Activated CD4-positive, alpha-beta T cell treated with anti-CD3 and anti-CD28 coated beads for 4 hours (primary cell): ENCODE measurements at places on chromosomes 5 and 9.

DNA sequence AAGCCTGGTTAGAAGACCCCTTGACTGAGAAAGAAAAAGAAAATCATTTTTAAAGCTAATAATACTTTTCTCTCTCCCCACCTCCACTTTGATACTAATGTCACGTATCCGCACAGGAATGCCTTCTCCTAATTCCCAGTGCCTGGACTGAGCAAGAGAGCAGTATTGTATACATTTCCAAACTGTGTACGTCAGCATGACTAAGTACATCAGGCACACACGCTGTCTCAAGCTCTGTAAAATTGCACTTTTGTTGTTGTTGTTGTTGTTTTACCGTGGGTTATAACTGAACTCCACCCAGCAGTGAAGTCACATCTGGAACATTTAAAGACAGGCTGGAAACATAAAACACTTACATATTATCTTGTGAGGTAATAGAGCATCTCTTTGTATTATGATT, 407.6 kb downstream of the DNAH5 start:
- no peak for DNase-seq

GRCh38 chr9:36911601-36912412, 122.3 kb downstream of the PAX5 start:
- DNase-seq, result no peak

GRCh38 chr5:65924366-65925043, 1.9 kb upstream of the ERBIN start:
- no peak for DNase-seq

- no peak for DNase-seq
Measured at GRCh38 chr5:95591490-95591901, 28.4 kb upstream of the GPR150 start.

- no peak for DNase-seq
Measured at GRCh38 chr9:33517373-33517772, 6.7 kb upstream of the ANKRD18B start.

GRCh38 chr5:154755361-154756008, at the start of gene LARP1:
LARP1 (plus strand) TSS chr5:154755377; CDS start chr5:154755758, 381 bp downstream.
- no peak for DNase-seq

- DNase-seq, result no peak
Measured at GRCh38 chr5:146667633-146668272, 151.8 kb upstream of the GPR151 start.

- DNase-seq, result no peak
Measured at GRCh38 chr5:170228762-170229435, 3.9 kb upstream of the C5orf58 start.

GRCh38 chr5:93346301-93346700, 234.7 kb downstream of the NR2F1-AS1 start:
- no peak for DNase-seq

DNA sequence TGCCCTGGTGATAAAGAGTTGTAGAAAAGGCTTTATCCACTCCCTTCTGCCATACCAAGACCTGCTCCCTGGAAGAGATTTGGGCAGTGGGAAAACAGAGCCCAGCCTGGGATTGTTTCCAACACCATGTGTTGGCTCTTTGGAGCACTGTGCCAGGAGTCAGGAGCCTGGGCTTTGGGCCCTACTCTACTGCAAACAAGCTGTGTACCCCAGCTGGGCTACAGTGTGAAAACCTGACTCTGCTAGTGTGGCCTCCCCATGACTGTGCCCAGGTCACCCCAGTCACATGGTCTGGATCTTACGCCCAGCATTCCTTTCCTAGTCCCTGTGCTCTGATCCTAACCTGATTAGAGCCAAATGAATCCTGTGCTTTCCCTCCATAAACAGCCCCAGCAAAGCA, 39.3 kb upstream of the SHB start:
- no peak for DNase-seq

GRCh38 chr5:62283005-62283404, 23.0 kb upstream of the KIF2A start:
- DNase-seq, result no peak

DNA sequence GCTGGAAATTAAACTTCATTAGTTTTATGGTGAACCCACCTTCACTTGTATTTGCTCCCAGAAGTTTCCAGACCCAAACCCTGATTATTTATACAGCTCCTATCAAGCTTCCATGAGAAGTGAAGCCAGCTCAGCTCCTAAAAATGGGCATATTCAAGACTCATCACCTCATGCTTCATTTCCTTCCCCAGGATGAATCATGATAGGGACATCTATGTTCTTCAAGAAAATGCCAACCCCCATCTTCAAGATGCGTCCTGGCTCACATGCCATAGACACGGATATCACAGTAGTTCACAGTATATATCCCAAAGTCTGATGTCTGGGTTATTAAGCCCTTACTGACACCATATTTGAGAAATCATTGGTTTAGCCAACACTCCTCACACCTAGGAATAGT, 217.6 kb downstream of the NPR3 start:
- no peak for DNase-seq

DNA sequence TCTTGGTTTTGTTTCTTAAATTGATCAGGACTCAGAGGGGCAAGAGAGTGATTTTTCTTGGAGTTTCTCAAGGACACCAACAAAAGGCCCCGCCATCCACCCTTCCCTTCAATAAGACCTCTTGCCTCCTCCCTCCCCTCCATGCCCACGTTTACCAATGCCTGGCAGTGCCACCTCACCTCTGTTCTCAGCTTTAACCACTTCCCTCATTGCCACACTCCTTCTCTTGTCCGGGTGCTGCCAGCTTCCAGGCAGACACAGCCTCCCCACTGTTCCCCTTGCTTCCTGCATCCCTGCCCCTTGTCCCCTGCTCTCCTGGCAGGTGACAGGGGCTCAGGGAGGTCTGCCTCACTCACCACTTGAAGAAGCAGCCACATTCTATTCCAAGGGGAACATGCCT, 90.8 kb downstream of the LHX2 start:
- no peak for DNase-seq

- DNase-seq, result no peak
Measured at GRCh38 chr9:4569101-4569500, 78.8 kb downstream of the SLC1A1 start.

GRCh38 chr9:92324431-92324830, 719 bp downstream of the NOL8 start:
- DNase-seq, result peak; percentile 3

DNA sequence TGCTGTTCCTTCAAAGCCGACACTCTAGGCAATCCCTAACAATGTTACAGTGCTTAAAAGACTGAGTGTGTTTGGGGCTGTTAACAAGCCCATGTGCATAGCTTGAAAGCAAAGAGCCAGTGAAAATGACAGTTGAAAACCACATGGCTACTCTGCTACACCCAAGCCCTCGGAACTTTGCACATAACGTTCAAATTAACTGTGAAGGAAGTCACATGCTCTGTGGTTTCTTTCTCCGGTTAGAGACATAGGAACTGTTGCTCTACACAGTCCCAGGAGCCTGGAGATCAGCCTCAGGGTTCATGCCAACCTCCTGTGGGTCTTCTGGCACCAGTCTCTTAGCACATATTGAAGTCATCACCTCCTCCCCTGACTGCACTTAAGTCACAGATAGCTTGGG, 51.1 kb downstream of the C9orf152 start:
- DNase-seq, result peak; percentile 8

GRCh38 chr5:40465416-40465815, 214.3 kb upstream of the PTGER4 start:
- no peak for DNase-seq

DNA sequence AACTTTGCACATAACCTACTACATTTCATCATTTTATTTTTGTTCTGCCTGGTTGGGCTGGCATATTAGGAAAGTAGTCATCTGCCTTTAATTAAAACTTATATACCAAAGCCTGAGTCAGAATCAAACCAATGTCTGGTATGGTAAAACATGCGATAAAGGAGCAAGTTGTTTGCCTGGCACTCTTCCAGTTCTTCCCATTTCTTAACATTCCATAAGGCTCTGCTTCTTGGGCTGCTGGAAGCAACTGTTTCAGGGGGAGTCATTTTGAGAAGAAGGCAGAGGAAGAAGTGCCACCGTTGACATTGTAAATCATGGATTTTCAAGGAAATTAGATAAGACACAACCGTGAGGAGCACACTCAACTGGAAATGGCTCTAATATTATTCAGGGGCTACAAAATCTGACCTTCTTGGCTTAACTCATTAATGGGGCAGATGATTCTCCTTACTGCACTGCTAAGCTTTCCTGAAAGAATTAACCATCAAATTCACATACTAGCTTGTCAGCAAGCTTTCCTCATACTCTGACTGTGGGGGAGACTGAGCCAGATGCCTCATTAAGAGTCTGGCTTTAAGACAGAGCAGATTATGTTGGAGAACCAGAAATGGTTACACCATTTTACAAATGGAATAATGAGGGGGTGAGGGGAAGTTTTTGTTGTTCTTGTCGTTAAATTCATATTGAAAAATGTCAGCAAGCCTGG, 391.0 kb downstream of the TMEM232 start:
- no peak for DNase-seq

DNA sequence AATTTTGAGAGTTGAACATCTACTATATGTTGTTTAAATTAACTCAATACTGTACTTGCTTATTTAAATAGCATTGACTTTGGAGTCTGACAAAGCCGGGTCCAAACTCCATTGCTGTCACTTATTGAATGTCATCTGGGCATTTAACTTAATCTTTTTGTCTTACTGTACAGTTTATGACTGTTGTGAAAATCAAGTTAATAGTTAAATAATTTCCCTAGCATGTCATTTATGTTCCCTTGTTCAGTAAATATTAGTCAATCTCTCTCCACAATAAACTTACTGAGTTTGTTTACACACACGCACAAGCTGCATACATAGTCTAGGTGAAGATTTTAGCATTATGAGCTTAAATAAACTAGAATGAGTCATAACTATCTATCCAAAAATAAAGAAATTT, 6.3 kb upstream of the UGCG start:
- no peak for DNase-seq

GRCh38 chr9:99112750-99113413, 8.0 kb downstream of the TGFBR1 start:
- DNase-seq, result peak; percentile 36

DNA sequence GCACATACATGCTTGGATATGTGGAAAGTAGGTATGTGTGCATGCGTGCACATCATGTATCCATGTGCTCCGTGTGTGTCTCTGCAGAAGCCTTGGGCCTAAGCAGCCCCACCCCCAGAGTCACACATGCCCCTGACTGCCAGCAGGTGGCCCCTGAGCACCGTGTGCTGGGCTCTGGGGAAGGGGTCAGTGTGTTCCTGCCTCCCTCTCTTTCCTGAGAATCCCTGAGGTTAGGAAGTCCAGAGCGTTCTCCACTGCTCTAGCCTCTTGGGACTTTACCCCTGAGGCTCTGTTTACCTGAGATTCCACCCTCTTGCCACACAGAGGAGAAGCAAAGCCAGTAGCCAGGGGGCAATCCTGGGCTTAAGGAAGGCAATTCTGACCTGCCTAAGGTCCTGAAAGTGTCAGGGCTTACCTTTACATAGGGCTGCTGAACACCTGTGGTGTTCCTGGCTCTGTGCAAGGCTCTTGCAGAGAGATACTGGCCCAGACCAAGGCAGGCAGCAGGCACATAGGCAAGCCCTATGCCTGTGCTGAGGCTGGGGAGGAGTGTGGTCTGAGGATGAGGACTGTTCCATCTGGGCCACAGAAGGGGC, 207.3 kb downstream of the TMEM38B start:
- DNase-seq, result no peak

GRCh38 chr5:71738662-71739361, 19.7 kb downstream of the CARTPT start:
- DNase-seq, result no peak

DNA sequence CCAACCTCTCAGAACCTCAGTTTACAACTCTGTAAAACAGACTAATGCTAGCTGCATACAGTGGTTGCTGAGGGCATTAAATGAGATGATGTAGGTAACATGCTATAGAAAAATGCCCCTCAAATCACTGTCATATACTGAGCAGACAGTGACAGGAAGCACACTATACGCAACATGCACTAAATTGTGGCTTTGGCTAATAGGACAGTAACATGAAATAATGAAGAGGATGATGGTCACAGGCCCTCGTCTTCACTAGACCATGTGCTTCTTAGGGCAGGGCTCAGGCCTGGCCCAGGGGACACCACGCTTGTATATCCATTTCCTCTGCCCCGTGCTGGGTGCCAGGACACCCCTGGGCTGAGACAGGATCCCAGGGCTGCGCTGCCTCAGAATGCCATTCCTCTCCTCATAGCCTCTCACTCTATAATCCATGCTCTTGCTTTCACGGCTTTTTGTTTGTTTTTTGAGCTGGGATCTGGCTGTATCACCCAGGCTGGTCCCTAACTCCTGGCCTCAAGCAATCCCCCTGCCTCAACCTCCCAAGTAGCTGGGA, 18.9 kb downstream of the CSF1R start:
- DNase-seq, result no peak
